Brain pericyte (primary cell): ENCODE measurements at places on chromosomes 12 and 14.

GRCh38 chr12:68342966-68343365 is 10.8 kb upstream of the MDM1 start:
- no peak for DNase-seq

GRCh38 chr12:92827836-92828431 is 101.2 kb downstream of the EEA1 start:
- no peak for DNase-seq

DNA sequence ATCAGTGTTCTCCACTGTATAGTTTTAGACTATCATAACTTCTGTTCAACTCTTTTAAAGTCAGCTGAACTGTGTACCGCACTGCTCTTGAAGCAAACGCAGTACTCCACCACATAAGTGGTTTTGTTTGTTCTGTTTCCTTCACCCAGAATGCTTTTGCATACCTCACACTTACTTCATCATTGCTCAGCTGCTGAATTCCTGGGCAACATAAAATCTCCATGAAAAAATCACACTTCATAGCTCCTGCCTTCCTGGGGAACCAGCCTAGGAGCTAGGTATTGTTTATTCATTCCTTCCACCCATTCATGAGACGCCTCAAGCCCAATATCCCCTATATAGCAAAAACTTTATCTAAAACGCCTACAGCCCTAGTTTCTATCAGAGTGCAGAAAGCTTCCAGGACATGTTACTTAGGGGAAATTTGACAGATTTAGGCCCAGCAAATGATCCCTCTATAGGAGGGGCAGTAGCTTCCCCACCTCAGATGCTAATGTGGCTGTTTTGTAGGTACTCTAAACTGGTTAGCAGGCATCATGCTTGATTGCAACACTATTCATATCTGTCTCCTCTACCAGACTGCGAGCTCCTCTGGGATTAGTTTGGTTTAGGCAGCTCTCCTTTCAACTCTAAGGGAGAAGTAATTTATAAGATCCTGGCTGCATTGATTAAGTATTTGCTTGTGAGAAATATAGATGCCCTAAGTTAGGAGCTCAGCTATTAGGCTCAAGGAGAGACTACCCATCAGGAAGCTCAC is 44.5 kb downstream of the LRRC9 start:
- no peak for DNase-seq

GRCh38 chr14:32606301-32606700 is 277.2 kb downstream of the AKAP6 start:
- no peak for DNase-seq

- no peak for DNase-seq
Observed at GRCh38 chr12:41709463-41710285, 435.0 kb downstream of the GXYLT1 start.

- no peak for DNase-seq
Observed at GRCh38 chr12:64221651-64222008, 466 bp downstream of the KICS2 start.

DNA sequence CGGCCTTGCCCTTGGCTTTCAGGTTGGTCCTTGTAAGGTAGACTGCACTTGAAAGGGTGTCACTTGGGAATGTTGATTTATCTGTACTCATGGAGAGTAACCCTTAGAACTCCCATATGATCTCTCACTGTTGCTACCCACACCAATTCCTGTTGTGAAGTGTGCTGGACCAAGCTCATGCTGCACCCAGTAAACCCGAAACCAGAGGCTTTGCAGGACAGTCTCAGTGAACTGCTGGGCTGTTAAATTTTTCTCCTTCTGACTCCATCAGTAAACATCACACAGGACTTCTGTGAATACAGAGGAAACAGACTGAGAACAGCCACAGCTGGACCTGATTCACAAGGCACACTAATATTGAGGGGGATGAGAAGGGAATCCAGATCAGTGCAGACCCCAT is 783.0 kb downstream of the TMEM121 start:
- no peak for DNase-seq

DNA sequence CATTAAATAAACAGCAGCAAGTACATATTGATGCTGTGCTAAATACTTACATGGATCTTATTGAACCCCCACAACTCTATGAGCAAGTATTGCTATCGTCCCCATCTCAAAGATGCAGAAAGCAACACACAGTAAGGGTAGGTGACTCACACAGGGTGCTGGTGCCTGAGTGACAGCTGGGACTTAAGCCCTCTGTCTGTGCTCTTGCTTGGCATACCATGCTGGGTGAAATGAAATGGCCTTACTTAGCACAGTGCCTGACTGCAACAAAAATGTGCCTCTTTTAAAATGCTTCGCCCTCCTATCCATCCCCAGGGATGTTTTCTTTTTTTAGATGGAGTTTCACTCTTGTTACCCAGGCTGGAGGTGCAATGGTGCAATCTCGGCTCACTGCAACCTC is 788 bp downstream of the TEX52 start:
- no peak for DNase-seq

DNA sequence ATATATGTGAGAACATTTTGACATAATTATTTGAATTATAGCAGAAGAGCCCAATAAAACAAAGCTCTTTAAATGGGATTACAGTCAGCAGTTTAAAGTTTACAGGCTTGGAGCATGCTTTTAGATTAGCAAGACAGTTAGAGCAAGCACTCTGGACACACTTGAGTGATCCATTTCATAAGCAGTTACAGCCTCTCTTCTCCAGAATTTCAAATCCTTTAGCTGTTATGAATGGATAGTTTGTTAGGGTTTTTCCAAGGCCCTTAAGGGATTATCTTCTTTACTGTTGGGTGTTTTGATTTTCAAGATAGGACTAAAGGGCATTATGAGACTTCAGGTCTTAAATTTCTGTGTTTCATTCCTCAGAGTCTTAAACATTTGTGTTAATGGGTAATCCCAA is 36.3 kb downstream of the BEST3 start:
- DNase-seq, result no peak

GRCh38 chr14:96956464-96957239 is 159.5 kb downstream of the VRK1 start:
- no peak for DNase-seq
